Thymus (tissue), 14 donors: ENCODE measurements at places on chromosomes 3 and 15. TPM values are rescaled to one million over a fixed set of nuclear protein-coding genes. Genes with fewer than 3 reads are reported as not detected.

Gene P2RY14
- total RNA-seq: 8.2 TPM

Gene CNTN3
- total RNA-seq: 2.1 TPM

Gene RNF7
- 81.4 TPM for total RNA-seq

Gene SPTBN5
- total RNA-seq: 0.57 TPM

Gene ARHGAP31
- total RNA-seq: 8.2 TPM

Gene RTP3
- not detected for total RNA-seq

Gene DUOXA2
- total RNA-seq: 0.05 TPM

Gene SLC6A11
- total RNA-seq: 0.05 TPM

Gene SNRPN
- 148 TPM for total RNA-seq

Gene PP2D1
- not detected for total RNA-seq

Gene TRH
- 0.52 TPM for total RNA-seq

DNA sequence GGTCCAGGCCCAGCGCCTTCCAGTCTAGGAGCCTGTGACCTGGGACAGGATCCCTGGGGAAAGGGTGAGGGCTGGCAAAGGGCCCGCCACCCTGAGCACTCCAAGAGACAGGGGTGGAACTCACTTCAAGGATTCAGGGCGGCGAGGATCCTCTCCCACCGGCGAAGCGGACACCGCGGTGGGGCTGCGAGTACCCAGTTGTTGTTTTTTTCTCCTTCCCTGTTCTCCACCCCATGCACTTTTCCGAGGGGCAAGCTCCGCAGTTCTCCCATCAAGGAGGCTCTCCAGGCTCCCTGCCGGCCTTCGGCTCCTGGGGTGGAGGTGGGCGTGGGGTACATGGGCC, 387 bp upstream of the PAQR5 start:
- no peak for DNase-seq

GRCh38 chr3:10142707-10143560, 1.4 kb downstream of the VHL start:
- no peak for DNase-seq

DNA sequence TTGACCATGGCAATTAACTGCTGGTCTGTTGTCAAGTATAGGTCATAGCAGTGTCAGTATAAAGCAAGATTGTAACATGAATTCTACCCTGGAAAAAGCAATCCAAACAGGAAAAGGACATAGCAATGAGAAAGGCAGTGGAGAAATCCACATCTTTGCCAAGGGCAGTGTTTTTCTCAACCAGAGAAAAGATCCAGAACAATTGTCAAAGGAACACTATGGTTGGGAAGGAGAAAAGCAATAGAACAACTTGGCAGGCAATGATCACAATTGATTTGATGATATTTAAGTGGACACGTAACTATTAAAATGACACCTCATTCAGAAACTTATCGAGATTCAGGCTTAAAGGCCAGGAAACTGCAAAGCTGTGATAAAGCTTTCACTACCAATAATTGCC, 271.1 kb downstream of the DIPK2A start:
- DNase-seq: no peak

DNA sequence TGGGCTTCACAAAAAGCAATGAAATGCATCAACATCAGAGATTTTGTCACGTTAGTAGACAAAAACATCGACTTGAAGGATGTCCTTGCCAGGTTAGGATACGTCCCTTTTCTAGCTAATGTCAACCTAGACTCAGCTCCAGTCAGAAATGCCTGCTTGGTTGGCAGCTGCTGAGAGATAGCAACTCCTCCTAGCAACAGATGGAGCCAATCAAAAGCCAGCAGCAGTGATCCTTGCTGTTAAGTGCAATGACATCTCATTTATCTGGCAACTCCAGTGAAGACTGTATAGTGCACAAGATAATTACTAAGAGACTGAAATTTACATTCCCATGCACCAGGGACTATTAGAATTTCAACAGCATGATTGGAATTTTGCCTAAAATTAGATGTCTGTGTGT, 424.1 kb downstream of the FGF12 start:
- DNase-seq: no peak

GRCh38 chr3:72784226-72784625, 64.0 kb downstream of the SHQ1 start:
- no peak for DNase-seq

GRCh38 chr3:180358179-180358578, 243.8 kb upstream of the TTC14 start:
- no peak for DNase-seq

GRCh38 chr15:66085128-66085527, 168.4 kb downstream of the MEGF11 start:
- DNase-seq: no peak

DNA sequence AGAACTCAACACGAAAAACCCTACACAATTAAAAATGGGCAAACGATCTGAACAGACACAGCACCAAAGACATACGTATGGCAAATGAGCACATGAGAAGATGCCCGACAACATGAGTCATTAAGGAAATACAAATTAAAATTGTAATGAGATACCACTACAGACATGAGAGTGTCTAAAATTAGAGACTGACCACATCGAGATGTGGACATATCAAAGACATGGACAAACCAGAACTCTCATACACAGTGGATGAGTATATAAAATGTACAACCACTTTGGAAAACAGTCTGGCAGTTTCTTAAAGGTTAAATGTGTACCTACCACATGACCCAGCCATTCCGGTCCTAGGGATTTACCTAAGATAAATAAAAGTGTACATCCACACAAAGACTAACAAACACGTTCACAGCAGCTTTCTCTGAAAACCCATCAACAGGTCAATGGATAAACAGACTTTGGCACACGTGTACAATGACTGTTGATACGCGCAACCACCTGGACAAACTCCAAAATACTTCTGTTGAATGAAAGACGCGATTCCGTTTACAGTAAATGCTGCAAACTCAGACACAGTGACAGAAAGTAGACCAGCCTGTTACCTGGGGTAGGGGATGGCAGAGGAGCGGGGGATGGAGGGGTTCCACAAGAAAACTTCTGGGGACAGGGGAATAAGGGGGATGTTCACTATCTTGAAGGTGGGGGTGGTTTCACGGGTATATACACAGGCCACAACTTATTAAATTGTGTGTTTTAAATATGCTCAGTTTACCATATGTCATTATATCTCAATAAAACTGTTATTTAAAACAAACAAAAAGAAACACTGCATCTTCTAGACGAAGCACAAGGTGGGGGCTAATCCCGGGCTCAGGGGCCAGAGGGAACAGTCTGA, 2.1 kb downstream of the TNK2 start:
- DNase-seq: no peak

GRCh38 chr3:13007251-13007941, 65.8 kb downstream of the IQSEC1 start:
- DNase-seq: no peak

DNA sequence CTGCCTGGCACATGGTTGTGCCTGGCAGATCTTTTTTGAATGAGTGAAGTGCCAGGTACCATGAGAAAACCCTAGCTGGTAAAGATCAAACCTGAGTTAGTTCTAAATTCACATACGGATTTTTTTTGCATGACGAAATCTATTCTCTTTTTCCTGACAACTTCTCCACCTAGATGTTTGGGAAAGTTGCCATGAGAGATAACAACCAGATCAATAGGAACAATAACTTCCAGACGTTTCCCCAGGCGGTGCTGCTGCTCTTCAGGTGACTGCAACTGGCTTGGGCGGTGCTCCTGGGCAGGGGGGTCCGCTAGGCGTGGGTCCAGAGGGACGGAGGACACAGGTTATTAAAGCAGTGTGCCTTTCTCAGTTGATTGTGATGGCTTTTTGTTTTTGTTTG, 71.8 kb downstream of the CHDH start:
- DNase-seq: no peak

DNA sequence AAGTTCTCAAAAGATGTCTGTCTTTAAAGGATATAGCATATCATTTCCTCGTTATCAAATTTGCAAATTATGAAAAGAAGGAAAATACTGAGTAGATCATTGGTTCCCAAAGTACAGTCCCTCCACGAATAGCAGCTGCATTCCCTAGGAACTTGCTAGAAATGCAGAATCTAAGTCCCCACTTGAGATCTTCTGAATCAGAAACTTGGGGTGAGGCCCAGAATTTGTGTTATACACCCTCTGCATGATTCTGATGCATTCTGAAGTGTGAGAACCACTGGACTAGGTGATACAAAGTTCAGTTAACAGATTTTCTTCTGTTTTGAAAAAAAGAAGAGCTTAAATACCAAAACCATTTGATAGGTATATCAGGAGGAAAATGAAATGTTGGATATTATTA, 77.1 kb downstream of the SLC25A26 start:
- DNase-seq: no peak

DNA sequence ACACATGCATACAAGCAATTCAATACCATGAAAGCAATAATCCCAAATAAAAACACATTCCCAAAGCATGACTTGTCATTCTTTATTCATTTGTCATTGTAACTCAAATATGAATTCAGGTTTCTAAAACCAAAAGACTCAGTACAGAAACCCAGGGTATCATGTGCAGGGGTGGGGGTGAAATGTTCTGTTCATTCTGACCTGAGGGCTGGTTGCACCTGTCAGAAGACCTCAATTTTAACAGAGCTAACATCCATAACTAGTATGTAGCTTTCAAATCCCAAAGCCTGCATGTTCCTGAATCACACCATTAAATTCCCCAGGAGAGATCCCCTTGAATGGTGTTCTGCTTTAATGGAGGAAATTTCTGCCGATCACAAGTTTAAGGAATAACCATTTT, 738.7 kb downstream of the MCTP2 start:
- DNase-seq: no peak

GRCh38 chr3:42535981-42536784, 33.7 kb downstream of the VIPR1 start:
- no peak for DNase-seq

DNA sequence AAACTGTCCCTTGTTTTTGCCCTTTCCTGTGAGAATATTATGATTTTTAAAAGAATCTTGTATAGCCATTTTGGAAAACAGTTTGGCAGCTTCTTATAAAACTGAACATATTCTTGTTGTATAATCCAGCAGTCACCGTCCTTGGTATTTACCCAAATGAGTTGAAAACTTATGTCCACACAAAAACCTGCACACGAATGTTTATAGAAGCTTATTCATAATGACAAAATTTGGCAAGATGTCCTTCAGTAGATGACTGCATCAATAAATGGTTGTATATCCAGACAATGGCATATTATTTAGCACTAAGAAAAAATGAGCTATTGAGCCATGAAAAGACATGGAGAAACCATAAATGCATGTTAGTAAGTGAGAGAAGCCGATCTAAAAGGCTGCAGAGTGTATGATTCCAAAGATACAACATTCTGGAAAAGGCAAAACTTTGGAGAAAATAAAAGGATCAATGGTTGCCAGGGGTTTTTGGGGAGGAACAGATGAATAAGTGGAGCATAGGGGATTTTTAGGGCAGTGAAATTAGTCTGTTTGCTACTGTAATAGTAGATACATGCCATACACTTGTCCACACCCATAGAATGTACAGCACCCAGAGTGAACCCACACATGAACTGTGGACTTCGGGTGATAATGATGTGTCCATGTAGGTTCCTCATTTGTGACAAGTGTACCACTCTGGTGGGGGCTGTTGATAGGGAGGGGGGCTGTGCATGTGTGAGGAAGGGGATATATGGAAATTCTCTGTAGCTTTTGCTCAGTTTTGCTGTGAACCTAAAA, 31.7 kb downstream of the LIMD1 start:
- DNase-seq: no peak

GRCh38 chr3:52507359-52507758, 12.2 kb downstream of the STAB1 start:
- no peak for DNase-seq

GRCh38 chr3:86744051-86744450, 246.9 kb downstream of the VGLL3 start:
- no peak for DNase-seq

DNA sequence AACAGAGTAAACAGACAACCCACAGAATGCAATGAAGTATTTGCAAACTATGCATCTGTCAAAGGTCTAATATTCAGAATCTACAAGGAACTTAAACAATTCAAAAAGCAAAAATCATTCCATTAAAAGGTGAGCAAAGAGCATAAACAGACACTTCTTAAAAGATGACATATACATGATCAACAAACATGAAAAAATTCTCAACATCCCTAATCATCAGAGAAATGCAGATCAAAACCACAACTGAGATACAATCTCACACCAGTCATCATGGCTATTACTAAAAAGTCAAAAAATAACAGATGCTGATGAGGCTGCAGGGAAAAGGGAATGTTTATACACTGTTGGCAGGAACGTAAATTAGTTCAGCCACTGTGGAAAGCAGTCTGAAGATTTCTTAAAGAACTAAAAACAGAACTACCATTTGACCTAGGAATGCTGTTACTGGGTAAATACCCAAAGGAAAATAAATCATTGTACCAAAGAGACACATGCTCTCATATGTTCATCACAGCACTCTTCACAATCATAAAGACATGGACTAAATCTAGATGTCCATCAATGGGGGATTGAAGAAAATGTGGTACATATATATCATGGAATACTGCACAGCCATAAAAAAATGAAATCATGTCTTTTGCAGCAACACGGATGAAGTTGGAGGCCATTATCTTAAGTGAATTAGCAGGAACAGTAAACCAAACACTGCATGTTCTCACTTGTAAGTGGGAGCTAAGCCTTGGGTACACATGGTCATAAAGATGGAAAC, 393.3 kb upstream of the CBLB start:
- no peak for DNase-seq

- DNase-seq: no peak
Measured at GRCh38 chr3:11185564-11186317, 31.4 kb downstream of the HRH1 start.

- DNase-seq: no peak
Measured at GRCh38 chr15:25408428-25408827, 30.4 kb downstream of the UBE3A start.

DNA sequence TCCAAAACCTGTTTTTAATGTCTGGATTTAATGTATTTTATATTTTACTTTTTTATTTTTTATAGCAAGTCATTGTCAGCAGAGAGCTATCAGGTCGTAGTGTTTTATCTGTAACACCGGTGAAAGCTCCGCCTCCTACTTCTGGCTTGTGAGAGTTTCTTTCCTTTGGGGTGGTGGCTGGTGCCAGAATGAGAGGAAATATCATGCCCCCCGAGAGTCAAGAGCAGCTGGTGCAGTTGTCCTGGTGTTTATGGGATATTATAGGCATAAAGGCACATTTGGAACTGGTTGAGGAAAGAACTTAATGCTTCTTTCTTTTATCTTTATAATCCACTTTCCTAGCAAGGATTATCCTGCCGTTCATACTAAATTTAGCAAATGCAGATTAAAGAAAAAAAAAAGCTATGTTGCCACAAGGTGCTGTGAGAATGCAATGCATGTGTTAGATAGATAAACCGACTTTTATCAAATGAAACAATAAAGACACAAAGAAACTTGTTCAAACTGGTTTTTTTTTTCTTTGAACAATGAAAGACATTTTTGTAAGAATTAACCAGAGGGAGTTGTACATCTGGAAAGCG, 260.1 kb upstream of the PLSCR5 start:
- no peak for DNase-seq

GRCh38 chr15:60751985-60752952, 273.3 kb upstream of the ICE2 start:
- DNase-seq: no peak

GRCh38 chr3:153688301-153689120, 432.7 kb upstream of the ARHGEF26 start:
- DNase-seq: no peak

- no peak for DNase-seq
Measured at GRCh38 chr3:31465999-31466398, 66.7 kb upstream of the STT3B start.
